ENCODE measurements at places on chromosomes 11 and 22.

DNA sequence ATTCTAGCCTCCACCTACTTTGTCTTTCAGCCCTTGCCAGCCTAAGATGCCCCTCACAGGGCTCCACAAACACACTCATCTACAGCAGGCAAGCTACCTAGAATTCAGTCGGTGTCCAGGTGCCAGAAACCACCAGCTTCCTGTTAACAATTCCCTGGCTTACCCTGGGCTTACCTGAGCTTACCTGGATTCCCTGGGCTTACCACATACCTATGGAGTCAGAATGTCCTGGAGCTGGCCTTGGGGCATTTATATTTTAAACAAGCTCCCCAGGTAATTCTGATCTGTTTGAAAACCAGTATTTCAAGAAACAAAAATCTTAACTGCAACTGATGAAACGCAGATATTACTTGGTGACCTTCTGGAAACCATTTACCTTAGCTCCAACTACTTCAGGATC, 123.6 kb downstream of the SLC1A2 start:
- DNase-seq = no peak

DNA sequence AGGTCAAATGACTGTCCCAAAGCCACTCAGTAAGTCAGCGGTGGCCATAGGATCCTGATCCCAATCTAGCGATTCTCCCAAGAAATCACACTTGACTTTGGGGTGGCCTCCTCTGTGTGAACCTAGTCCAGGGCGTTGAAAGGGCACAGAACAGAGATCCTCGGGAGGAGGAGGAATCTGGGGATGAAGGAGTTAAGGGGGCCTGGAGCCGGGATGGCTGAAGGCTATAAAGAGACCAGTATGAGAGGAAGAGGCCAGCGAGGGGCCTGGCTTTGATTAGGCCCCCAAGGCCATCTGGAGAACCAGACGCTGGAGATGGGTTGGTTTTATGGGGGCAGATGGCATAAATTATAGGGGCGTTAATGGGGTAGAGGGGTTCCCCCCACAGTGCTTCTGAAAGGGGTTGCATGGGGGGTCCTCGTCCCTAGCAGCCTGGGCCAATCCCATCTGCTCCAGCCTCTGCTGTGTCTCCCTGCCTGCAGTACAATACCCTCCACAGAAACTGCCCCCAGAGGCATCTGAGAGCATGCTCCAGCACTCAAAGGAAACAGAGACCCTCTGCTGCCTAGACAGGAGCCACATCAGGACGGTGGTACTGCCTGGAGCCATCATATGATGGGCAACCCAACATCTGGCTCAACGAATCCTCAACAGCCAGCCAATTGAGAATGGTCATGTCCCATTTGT, 35.2 kb upstream of the TRIM29 start:
- no peak for DNase-seq

DNA sequence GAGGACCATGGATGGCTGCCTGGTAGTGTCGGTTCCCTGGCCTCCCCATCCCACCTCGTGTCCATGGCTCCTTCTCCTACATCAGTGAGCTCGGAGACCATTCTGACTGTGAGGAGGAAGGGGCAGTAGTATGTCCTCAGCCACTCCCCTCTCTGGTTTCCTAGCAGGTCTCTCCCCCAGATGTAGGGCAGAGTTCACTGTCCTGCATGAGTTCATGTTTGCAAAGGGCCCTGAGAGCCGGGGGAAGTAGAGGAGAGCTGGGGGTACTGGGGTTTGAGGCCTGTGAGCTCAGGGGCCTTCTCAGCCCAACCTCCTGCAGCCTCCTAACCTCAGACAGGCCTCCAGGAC, 18.4 kb upstream of the ST3GAL4 start:
- no peak for DNase-seq

DNA sequence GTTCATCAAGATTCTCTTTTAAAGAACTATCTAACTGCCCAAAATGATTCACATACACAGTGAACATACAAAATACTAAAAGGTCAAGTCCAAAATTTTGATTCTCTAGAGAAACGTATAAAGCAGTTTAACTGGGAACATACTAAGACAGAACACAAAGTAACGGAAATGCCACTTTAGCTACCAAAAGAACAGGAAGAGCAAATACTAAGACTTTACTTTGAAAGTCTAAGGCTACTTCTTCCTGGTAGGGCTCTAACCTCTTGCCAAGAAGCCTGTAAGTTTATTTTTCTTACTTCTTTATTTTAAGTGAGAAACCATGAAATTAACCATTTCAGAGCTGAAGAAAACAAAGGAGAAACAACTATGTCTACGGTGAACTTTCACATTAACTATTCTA, 6.2 kb downstream of the PICALM start:
- no peak for DNase-seq

DNA sequence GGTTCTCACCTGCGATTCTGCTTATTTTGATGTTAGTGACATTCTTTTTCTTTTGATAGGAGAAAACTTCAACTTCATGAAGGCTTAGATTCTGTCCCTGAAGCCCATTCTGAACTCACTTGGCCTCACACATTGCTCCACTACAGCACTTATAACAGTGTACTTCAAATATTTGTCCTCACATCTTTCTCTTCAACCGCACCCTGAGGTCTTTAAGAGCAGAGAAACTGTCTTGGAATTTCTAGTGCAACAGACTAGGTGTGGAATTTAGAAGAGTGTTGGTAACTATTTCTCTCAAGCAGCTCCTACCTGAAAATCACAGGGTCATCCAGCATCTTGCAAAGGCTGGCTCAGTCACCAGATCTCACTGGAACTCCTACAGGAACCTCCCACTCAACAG, 7.8 kb downstream of the MRGPRX3 start:
- DNase-seq = no peak

DNA sequence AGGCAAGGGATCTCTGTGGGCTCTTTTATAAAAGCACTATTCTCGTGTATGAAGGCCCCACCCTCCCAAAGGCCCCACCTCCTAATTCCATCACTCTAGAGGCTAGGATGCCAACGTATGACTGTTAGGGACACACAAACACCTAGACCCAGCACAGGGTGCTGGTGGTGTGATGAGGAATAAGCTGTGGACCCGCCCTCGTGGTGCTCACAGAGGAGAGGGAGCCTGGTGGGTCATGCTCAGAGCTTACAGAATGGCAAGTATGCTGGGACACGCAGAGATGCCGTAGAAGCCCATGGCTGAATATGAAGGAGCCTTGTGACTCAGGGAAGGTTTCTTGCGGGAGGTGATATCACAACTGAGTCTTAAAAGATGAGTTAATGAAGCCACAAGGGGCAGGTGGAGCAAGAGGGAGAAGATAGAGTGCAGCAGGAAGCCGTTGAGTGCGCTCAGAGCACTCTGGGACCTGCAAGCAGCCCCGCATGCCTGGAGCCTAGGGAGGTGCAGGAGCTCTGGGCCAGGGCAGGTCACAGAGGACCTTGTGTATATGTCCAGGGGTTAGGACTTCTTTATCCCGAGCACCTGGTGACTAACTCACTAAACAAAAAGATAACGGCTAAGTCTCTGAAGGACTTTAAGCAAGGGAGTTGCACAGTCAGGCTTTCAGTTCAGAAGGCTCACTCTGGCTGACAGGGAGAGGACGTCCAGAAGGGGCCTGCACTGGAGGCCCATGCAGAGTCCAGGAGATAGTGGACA, 160.9 kb downstream of the TRIM29 start:
- no peak for DNase-seq

- no peak for DNase-seq
These were observed 66.2 kb downstream of the DHCR7 start for GRCh38 chr11:71381781-71382505.

GRCh38 chr22:35971456-35972119, 57.0 kb downstream of the RBFOX2 start:
- no peak for DNase-seq

GRCh38 chr22:46352691-46353386, 17.3 kb downstream of the TRMU start:
- DNase-seq = no peak

DNA sequence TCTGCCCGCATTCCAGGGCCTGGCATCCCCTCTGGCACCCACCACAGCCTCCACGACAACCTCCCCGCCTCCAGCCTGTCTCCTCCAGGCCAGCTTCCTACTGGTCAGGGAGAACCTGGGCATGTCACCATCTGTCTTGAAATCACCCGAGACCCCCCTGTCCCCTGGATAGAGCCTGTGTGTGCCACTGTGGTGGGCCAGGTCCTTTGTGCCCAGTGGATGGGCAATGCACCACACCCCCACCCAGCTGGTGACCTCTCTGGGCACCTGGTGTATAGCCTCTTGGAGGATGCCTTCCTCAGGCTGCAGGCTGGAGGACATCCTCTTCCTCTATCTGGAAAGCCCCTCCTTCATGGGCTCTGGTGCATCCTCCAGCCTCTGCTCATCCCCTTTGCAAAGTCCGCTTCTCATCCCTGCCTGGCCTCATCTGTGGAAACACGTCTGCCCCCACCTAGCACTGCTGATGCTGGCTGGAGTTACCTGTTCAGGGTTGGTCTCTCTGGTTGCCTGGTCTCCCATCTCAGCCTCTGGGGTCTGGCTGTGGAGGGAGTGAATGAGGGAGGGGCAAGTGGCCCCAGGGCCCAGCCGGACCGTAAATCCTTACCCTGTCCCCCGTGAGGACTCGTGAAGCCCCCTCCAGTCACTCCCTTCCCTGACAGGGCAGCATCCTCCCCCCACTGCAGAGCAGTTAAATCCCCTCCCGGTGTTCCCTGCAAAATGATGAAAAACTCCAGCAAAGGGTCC, 589.6 kb downstream of the TBC1D22A start:
- no peak for DNase-seq

DNA sequence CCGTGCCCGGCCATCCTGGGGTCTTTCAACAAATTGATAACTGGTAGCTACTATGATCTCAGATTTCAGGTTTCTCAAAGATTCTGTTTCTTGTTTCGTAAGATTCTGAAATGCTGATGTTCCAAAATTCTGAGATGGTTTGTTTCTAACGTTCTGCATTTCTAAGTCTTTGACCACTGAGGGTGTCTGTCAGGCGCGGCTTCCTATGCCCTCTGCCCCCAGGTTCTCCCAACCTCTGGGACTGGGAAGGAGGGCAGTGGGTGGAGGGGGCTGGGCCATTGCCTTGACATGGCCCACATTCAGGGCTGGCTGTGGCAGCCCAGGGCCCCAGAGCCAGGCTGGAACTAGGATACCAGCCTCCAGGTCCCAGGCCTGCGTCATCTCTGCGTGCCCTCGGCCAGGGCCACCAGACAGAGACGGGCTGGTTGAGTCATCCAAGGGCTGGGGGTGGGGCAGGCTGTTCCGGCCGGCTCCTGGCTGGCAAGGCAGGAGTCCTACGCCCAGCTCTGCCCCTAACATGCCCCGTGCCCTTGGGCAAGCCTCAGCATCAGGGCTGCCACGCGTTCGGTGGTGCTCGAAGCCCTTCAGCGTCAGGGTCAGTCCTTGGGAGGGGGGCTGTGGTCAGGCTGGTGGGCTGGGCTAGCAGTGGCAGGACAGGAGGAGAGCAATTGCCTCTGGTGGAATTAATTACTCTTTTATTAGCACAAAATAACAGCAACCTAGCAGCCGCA, 5.2 kb downstream of the TMEM134 start:
- DNase-seq = no peak

DNA sequence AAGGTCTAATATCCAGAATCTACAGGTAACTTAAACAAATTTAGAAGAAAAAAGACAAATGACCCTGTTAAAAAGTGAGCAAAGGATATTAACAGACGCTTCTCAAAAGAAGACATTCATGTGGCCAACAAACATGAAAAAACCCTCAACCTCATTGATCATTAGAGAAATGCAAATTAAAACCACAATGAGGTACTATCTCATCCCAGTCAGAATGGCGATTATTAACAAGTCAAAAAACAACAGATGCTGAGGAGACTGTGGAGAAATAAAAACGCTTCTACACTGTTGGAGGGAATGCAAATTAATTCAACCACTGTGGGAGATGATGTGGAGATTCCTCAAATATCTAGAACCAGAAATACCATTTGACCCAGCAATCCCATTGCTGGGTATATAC, 67.2 kb downstream of the SLC17A6 start:
- DNase-seq = no peak

- no peak for DNase-seq
These were observed 61.9 kb downstream of the SMCO4 start for GRCh38 chr11:93481279-93481678.

- DNase-seq = no peak
These were observed 55.1 kb upstream of the SCUBE2 start for GRCh38 chr11:9146477-9146876.

- DNase-seq = no peak
These were observed 2.2 kb downstream of the MADD start for GRCh38 chr11:47271961-47272661.

GRCh38 chr22:37844904-37845329, 783 bp upstream of the ANKRD54 start:
- no peak for DNase-seq

DNA sequence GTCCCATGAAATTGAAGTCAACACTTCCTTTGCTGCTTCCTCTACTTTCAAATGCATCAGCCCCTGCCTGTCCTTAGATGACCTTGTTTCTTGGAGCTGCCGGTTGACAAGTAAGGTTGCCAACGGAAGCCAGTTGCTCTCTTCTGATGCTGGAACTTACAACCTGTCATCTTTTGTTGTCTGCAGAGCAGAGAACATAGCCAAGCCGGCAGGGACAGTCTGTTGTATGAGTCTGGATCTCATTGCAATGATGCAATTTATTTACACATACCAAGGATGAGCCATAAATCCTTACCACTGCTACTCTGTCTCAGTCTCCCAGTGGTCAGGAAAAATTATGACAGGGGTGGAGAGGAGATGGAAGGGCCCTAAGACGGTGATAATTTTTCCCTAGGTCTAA, 151.4 kb downstream of the BLID start:
- no peak for DNase-seq

DNA sequence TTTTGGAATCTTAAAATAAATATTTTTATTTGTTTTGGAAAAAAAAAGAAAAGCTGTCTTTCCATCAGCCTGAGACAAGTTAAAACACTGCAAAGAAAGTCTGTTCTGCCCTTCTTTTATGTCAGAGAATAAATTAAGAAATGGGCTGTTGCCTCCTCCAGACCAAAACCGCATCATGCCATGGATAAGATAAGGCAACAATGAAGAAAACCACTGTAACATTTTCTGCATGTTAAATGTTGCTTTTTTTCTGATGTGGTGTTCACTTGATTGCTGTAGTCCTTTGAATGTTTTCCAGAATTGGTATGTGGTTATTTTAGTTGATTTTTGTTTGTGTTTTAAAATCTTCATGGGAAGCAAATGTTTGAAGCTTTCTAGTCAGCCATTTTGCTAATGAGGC, 319.2 kb upstream of the CNTN5 start:
- no peak for DNase-seq

GRCh38 chr22:32951807-32952153, 106.4 kb downstream of the SYN3 start:
- DNase-seq = no peak

DNA sequence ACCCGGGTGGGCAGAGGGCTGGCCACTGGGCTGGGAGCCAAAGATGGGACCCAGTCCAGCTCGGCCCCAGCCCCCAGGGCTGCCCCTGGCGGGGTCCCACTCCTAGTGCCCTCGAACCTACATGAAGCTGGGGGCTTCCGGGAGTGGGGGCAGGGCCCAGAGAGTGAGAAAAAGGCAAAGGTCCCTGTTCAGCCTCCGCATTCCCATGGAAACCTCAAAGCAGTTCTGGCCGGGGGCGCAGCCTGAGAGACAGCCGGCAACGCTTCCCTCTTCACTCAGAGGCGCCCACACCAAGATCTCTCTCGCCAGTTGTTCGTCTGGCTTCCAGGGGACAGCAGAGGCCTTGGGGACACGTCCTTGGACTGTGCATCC, 22.4 kb upstream of the ARHGAP8 start:
- no peak for DNase-seq

Measured in stimulated activated CD4-positive, alpha-beta T cell treated with anti-CD3 and anti-CD28 coated beads, TNF-alpha, amount 100 ng/mL, for 4 hours (primary cell).